Hematopoietic multipotent progenitor cell treated with erythropoietin and hydrocortisone succinate and interleukin-3 and kit ligand, for 17 days (in vitro differentiated cells): ENCODE measurements at places on chromosomes 16 and 17.

DNA sequence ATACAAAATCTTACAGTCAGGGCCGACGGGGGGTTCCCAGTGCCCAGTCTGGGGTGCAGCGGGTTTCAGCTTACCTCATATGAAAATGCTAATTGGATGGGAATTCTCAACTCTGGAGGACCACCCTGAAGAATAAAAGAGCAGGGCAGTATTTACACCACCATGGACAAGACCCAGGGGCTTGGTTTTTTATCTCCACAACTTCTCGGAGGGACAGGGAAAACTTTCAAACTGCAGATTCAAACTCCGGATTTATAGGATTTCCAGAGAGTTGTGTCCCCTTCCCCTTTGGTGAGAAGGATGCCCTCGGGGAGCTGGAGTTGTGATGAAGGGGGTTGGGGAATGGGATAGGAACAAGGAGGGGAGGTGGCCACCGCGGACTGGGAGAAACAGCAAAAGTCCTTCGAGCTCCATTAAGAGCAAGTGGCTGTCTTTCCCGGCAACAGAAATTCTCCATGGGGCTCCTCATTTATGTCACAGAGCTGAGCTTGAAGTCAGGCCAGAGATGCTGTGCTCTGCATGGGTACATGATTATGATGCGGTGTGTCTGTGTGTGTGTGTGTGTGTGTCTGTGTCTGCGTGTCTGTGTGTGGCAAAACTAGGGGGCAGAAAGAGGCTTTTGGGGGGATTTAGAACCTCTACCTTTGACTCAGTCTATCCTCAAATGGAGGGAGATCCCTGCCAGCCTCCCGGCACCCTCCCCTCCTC, 15.7 kb downstream of the FOXL1 start:
- no peak for DNase-seq

- no peak for DNase-seq
These were observed 55.3 kb downstream of the NUP88 start for GRCh38 chr17:5364156-5364555.

DNA sequence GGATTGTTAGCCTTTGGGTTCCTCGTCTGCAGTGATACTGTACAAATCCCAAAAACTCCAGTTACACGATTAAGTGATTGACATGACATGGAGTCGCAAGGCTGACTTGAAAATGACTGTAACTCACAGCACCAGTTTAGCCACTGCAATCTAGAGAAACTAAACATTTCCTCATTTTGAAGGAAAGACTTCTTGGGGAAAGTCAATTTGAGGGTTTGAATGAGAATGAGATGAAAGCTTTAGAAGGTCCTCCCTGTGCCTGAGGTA, 4.8 kb downstream of the BANP start:
- DNase-seq, result no peak

GRCh38 chr16:22632606-22633005, 121.9 kb downstream of the NPIPB5 start:
- DNase-seq, result no peak

DNA sequence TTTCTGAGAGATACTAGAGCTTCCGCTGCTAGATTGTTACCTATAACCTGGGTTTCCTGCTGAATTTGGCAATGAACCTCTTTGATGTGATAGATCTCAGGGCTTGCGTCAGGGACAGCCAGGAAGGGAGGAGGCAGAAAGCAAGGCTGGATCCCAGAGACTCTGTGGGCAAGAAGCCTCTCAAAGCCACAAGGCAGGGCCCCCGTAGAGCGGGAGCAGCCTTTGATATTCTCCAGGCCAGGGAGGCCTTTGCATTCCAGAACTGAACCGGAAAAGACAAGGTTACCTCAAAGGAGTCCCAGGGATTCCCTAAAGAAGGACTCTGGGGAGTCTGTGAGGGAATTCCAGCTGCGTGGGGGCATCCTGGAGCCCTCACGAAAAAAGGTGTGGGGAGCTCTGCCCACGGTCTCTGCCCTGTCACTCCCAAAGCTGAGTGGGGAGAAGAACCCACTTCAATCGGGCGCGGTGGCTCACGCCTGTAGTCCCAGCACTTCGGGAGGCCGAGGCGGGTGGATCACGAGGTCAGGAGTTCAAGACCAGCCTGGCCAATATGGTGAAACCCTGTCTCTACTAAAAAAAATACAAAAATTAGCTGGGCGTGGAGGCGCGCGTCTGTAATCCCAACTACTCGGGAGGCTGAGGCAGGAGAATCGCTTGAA, 14.3 kb upstream of the SCIMP start:
- DNase-seq, result no peak

- no peak for DNase-seq
These were observed 8.0 kb upstream of the TOP2A start for GRCh38 chr17:40425741-40426140.

DNA sequence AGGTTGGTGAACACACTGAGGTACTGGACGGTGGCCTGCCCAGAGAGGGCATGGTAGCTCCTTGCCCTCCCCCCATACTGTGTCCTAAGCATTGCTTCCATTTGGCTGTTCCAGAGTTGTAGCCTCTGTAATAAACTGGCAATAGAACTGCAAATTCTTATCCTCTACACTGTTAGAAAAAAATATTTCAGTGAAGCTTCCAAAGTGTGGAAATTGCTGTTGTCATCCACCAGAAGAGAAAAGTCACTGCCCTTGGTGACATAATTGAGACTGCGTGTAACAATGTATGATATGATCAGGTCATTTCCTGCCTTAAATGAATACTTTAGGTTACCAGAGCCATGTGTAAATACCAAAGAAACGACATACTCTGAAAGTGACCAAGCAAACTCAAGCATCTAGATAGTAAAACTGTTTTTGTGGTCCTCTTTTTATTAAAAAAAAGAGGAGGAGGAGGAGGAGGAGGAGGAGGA, 65.9 kb downstream of the CEP95 start:
- no peak for DNase-seq

DNA sequence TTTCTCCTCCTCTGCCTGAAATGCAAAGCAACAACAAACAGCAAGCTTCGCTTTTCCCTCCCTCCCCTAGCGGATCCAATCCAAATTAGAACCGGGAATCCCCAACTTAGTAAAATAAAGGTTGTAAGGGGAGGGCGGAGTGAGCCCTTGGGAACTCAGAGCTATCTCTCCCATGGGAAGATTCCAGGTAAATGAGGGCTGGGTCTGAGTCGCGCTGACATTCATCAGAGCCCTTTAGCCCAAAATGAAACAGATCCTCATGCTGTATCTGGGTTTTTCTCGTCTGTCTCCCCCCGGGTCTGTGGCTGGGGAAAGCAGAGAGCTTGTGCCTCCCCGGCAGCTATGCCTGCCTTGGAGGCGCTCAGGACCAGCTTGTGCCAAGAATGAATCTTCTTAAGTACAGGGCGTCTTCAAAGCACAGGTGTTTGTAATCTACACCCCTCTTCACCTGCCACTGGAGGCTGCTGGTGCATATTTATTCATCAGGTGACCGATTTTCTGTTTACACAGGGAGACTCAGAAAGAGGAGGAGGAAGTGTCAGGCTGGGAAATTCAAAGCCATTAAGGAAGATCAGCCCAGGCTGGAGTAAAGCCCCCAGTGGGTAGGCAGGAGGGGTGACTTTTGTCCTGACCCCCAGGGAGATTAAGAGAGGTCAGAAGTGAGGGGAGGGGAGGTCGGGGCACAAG, 55.0 kb upstream of the GSE1 start:
- DNase-seq, result peak; percentile 53

DNA sequence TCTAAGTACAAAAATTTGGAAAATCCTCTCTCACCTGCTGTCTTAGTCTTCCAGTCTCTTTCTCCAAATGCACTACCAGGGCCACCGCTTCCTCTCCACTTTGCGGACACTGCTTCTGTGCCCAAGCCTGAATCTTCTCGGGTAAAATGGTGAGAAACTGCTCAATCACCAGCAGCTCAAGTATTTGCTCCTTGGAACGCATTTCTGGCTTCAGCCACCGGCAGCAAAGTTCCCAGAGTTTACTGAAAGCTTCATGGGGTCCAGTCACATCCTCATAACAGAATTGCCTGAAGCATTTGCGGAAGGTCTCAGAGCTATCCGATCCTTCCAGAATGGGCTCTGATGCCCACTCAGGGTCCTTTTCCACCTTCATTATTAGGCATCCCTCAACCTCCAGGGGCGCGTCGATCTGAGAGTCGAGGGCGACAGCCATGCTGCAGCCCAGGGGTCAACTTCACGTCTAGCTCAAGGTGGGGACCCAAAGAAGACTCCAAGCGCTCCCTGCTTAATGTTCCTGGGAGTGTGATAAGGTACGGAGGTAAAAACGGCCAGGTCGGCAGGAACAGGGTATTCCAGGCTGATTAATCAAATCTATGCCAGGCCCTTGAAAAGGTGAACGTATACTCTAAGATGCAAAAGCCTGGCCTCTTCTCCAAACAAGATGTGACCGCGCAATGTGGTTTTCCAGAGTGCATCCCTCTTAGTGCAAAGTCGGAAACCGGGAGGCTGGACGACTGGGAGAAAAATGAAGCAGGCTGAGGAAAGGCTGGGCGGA, 763 bp downstream of the ZKSCAN2 start:
- no peak for DNase-seq

DNA sequence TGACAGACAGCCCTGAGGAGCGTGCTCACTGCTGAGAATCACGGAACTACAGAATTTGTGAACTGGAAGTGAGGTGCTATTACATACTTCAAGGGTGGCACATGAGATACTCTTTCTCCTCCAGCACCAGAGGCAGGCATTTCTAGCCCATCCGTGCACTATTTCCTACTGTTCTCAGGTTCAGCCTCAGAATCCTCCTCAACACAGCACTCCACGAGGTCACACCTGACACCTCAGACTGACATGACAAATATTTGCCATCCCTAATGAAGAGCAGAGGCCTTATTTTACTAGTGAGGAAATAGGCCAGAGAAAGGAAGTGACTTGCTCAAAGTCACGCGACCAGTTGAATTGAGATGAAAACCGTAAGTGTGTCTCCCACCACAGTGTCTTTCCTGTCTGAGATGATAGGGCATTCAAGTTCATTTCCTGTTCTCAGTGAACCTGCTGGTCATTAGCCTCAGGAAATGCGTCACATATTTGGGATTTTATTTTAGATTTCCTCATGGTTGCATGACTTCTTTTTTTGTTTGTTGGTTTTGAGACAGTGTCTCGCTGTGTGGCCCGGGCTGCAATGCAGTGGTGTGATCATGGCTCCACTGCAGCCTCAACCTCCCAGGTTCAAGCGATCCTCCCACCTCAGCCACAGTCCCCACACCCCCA, 23.6 kb downstream of the SEZ6 start:
- no peak for DNase-seq

- no peak for DNase-seq
These were observed at the start of gene BEAN1 for GRCh38 chr16:66427036-66427860. BEAN1 (plus strand) TSS chr16:66427295; CDS start chr16:66437677, 10,382 bp downstream.

DNA sequence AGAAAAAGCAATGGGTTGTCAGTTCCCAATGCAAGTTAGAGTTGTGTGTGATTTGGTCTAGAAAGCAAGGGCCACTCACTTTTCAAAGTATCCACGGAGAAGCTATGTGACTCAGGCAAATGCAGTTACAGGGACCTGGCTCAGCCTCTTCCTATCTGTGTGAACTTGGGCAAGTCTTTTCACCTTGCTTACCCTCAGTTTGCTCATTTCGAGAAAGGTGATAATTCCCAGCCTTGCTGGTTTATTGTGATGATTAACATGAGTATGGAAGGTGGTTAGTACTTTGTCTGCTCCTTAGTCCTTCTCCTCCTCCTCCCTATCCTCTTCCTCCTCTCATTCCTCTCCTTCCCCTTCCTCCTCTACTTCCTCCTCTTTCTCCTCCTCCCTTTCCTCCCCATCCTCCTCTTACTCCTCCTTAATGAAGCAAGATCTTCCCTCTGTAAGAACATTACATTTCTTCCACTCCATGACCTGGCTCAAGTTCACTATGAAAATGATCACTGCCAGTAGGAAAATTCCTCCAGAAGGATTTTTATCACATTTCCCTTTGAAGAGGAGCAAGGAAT, 204.0 kb downstream of the GRIN2A start:
- no peak for DNase-seq

DNA sequence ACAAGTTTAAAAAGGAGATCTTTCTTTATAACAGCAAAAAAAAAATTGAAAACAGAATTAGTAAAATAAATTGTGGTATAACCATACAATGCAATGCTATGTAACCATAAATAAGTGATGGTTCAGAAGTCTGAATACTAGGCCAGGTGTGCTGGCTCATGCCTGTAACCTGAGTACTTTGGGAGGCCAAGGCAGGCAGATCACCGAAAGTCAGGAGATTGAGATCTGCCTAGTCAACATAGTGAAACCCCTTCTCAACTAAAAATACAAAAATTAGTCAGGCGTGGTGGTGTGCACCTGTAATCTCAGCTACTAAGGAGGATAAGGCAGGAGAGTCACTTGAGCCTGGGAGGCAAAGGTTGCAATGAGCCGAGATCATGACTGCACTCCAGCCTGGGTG, 34.6 kb downstream of the CCT6B start:
- DNase-seq, result no peak

GRCh38 chr17:72393553-72393952, 272.7 kb downstream of the SOX9 start:
- DNase-seq, result no peak

- no peak for DNase-seq
These were observed 27.9 kb downstream of the SREBF1 start for GRCh38 chr17:17808706-17809432.

DNA sequence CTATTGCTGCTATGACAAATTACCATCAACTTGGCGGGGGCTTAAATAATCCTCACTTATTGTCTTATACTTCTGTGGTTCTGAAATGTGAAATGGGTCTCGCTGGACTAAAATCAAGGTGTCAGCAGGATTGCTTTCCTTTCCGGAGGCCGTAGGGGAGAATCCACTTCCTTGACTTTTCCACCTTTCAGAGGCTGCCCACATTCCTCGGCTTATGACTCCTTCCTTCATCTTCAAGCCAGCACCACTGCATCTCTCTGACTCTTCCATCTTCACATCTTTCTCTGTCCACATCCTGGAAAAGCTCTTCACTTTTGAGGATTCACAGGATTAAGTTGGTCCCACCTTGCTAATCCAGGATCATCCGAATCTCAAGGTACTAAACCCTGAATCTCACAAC, 217.8 kb downstream of the GRIN2A start:
- no peak for DNase-seq

DNA sequence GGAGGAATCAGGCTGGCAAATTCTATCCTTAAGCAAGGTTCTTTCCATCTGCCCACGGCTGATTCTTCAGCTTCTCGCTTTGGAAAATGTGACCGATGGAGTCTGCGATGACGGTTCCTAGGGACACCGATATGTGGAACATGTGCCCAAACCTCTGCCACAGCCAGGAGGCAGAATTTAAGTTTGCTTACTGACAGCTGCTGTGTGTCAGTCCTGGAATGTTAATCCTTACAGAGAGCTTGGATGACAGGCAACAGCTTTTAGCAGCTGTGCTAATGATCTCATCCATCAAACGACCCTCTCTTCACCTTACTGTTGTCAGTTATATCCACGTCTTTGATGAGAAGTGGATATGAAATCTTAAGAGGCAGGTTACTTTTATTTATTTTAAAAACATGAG, 11.4 kb upstream of the MYH13 start:
- DNase-seq, result no peak
